A549 (cell line): ENCODE measurements at places on chromosomes 11 and 22.

DNA sequence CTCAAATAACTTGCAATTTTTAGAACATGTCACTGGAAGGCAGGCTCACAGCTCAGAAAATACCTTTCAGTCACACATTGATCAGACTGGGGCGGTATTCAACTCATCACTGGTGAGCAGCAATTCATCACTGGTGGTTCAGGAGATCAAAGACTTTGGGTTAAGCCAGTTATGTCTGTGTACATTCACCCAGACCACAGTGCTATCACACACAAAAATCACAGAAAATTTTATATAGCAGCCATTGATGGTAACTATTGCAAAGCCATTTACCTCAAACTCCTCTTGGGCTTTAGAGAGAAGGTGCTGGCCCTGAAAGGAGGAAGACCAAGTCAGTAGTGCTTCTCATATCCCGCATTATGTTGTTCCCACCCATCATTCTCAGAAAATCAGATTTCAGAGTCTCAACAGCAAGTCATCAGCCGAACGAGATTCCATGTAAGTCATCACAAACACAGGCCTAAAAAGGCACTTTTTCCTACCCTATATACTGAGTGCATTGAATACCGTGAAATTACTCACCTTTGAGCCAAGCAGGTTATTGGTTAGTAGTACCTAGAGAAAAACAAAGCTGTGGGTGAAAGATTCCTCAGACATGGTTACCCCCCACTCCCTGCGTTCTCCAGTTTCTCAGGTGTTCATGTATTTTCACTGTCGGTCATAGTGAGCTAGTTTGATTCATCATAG, 14.0 kb upstream of the WDR74 start:
- DNase-seq: no peak

GRCh38 chr22:19174106-19175025, 4.2 kb downstream of the SLC25A1 start:
- DNase-seq: no peak

DNA sequence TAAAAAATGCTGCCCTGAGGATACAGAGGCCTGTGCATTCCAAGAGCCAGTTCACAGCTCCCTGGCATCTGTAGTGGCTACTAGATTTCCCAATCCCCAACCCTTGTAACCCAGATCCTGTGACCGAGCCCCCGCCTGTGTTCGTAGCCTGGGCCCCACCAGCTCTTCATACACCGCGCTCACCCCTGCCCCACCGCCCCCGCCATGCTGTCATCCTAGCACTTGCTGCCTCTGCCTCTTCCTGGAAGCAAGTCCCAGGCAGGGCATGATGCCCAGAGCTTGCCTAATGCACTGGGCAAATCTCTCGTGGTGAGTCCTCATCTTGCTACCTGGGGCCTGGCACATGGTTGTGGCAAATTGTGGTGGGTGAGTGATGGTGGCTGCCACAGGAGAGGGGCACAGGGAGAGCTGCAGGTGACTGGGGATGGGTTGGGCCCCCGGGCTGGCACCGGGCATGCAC, 7.1 kb downstream of the MGAT3 start:
- DNase-seq: no peak

GRCh38 chr11:87190071-87190470, 152.3 kb downstream of the TMEM135 start:
- no peak for DNase-seq

DNA sequence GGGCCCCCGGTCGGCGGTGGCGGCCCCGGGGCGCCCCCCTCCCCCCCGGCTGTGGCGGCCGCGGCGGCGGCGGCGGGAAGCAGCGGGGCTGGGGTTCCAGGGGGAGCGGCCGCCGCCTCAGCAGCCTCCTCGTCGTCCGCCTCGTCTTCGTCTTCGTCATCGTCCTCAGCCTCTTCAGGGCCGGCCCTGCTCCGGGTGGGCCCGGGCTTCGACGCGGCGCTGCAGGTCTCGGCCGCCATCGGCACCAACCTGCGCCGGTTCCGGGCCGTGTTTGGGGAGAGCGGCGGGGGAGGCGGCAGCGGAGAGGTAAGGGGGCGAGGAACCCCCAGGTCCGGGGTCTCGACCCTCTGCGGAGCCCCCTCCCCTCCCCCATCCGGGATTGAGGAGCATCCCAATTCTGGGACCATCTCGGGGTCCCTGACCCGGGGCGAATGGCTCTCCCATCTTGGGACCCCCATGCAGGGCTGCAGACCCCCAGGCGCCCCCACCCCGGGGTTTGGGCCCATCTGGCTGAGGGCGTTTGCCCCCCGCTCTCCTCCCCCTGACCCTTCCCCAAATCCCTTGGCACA, 431 bp downstream of the KMT2A start:
- no peak for DNase-seq

DNA sequence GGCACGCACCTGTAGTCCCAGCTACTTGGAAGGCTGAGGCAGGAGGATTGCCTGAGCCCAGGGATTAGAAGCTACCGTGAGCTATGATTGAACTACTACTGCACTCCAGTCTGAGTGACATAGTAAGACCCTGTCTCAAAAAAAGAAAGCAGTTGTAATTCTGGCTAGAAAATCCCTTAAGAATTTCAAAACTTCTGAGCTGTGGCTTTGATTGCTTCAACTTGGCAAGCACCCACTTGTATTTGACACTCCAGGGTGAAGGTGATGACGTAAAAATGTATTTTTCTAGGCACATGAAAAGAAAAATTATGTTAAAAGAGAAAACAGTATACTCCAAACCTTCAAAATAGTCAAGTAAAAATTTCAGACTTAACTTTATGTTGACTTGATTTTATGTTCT, 23.6 kb upstream of the ALKBH3 start:
- no peak for DNase-seq

DNA sequence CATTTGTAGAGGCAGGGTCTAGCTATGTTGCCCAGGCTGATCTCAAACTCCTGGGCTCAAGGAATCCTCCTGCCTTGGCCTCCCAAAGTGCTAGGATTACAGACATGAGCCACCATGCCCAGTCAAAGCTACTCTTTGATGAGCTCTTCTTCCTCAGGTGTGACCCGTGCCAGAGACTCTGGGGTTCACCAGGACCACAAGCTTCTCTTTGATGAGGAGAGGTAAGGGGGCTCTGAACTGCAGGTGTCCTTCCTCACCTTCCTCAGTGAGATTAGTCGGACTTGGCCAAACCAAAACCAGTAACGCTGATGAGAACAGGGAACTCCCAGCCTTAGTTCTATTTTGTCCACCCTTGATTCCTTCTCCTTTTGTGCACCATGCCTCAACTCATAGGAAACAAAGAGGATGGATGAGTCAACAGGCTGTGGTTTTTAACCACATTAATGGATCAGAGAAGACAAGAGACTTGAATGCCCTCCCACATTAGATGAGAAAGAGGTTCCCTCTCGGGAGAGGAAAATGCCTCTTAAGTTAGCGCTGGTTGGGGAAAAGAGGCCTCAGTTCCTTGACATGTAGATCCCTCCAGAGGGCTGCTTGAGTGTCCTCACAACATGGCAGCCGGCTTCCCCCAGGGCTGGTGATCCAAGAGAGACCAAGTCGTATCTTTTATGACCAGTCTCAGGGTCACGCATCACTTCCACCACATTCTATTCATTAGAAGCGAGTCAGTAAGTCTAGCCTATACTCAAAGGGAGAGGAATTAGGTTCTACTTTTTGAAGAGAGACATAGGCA, 25.7 kb upstream of the CTR9 start:
- no peak for DNase-seq

DNA sequence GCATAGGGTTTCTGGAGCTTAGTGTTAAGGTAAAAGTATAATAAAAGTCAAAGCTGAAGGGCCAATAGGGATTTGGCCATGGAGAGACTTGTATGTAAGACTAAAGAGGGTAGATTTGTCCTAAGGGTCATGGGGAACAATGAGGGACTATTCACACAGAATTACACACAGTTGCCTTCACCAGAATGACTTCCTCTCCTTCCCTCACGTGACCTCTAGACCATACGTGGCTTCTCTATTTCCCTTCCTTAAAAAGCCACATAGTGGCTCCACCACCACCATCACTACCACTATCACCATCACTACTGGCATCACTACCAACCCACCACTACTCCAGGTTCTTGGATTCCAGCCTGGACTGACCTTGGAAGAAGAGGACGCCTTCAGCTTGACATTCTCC, 2.8 kb downstream of the HPX start:
- DNase-seq: no peak

- DNase-seq: no peak
Measured at GRCh38 chr11:112336356-112336886, 75.8 kb upstream of the PLET1 start.

- no peak for DNase-seq
Measured at GRCh38 chr11:75492181-75492820, 33.4 kb downstream of the GDPD5 start.

GRCh38 chr11:17354601-17354991, 3.0 kb downstream of the NCR3LG1 start:
- peak; percentile 80 for DNase-seq

- DNase-seq: no peak
Measured at GRCh38 chr22:32361257-32361656, 3.6 kb downstream of the RFPL3 start.

- no peak for DNase-seq
Measured at GRCh38 chr11:45260071-45260470, 26.1 kb downstream of the SYT13 start.

GRCh38 chr11:45795379-45795778, 9.6 kb upstream of the SLC35C1 start:
- DNase-seq: no peak

- no peak for DNase-seq
Measured at GRCh38 chr11:115263799-115264656, 240.2 kb downstream of the CADM1 start.

DNA sequence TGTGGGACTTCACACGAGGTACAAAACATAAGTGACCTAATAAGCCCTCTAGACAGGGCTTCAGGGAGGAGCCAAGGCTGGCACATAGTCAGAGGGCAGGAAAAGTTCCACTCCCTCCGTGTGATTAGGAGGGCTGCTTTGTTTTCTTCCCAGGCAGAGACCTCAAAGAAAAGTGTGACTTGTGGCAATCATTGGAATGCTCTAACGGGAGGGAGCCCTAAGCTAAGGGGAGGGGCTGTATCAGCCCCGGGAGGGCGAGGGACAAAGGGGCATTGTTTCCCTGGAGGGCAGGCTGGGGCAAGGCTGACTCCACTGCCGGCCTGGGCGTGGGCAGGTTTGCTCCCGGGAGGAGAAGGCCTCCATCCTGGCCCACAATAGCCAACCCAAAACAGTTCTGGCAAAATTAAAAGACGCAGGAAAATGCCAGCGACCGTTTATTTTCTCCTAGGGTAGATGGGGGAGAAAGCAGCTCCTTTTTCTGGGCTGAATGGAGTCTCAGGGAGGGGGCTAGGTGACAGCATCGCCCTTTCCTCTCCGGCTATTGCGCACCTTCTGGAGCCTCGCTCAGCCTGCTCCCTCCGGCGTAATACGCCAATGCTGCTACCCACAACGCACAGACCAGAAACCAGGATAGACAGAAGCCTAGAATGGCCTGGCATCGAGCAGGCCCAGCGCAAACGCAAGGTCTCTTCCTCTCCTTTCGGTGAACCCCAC, 60.2 kb downstream of the ENDOD1 start:
- DNase-seq: no peak

DNA sequence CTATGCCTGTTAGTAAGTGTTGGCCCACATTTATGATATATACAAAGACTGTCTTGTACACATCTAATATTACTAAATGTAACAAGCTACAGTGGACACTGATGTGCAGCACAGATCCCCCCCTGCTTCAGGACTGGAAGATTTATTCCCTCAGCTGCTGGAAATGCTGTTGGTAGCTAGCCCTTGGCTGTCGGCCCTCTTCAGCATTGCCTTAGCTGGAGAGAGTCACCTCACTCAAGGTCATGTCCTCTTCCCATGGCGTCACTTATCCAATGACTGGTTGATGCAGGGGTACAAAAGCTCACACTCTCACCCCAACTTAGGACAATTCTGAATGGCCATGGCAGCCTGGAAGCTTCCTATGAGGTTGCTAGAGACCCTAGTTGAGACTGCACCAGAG, 312.7 kb downstream of the SOX6 start:
- DNase-seq: no peak

GRCh38 chr22:41825376-41825775, 7.5 kb upstream of the SREBF2 start:
- no peak for DNase-seq

DNA sequence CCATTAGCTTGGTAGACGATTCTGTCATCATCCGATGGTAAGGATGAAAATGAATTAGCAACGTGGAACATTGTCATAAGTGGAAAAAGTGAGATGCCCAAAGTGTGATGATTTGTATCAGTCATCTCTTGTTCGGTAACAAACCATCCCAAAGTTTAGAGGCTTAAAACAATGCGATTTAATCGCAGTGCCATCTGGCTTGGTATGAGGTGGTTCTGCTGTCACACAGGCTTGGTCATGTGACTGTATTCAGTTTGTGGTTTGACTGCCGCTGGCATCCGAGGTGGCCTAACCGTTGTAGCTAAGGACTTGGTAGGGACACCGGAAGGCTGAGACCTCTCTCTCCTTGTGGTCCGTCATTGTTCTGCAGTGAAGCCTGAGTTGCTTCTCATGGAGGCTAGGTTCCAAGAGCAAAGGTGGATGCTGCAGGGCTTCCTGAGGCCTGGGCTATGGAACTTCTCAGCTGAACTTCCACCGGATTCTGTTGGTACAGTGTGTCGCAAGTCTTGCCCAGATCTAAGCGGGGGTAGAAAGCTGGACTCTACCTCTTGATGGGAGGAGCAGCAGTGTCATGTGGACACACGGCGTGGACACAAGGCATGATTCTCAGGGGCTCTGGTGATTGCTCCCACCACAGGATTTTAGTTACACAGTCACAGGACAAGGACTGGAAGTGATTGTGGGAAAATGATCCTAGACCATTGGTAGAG, 36.3 kb downstream of the BCR start:
- no peak for DNase-seq

DNA sequence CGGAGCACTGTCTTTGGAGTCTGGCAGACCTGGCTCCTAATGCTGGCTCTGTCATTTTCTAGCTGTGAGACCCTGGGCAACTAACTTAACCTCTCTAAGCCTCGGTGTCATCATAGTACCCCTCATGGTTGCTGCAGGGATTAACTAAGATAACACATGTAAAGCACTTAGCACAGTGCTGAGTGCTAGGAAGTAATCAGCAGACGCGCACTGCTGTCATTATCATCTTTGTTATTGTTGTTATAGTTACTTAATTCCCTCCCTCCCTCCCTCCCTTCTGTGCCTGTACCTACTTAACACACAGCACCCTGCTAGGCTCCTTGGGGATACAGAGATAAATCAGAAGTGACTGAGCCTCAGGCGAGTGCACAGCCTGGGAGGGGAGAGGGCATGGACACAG, 104.7 kb upstream of the PITPNB start:
- no peak for DNase-seq

DNA sequence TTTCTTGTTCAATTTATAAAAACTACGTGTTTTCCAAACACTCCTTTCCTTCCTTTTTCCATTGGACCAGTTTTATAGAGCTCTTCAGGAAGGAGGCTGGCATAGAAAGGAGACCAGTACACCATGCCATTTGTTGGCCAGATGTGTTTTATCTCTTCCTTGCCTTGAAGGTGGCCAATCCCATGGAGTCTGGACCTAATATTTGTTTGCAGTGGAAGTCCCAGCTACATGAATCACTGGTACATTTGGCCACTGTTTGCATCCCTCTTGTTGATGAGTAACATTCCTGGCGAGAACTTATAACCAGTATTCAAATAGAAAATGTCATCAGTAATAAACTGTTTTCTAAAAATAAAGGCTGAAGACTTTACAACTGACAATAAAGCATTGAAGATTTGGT, 110.2 kb downstream of the ANO3 start:
- DNase-seq: no peak
